ENCODE measurements at places on chromosomes 3 and 15. TPM values are rescaled to one million over a fixed set of nuclear protein-coding genes. Genes with fewer than 3 reads are reported as not detected.

The ARNT2 gene
- polyA plus RNA-seq, result 1.5 TPM

The RBP2 gene
- polyA plus RNA-seq, result 0.52 TPM

The DLL4 gene
- 7.2 TPM for polyA plus RNA-seq

The ARHGAP11A gene
- 4.2 TPM for polyA plus RNA-seq

The DNAH12 gene
- 0.03 TPM for polyA plus RNA-seq

The SH3GL3 gene
- 0.13 TPM for polyA plus RNA-seq

The CACNA1D gene
- polyA plus RNA-seq, result 0.18 TPM

The STXBP5L gene
- polyA plus RNA-seq, result not detected

The DPPA4 gene
- polyA plus RNA-seq, result not detected

The PTPN9 gene
- polyA plus RNA-seq, result 5.9 TPM

The PXYLP1 gene
- 5.1 TPM for polyA plus RNA-seq

The IFT80 gene
- polyA plus RNA-seq, result 13.8 TPM

The LIPH gene
- polyA plus RNA-seq, result 1.7 TPM

The AGBL1 gene
- not detected for polyA plus RNA-seq

The STARD9 gene
- polyA plus RNA-seq, result 15.0 TPM

The ECE2 gene
- not detected for polyA plus RNA-seq

The RLBP1 gene
- polyA plus RNA-seq, result not detected

The CYP11A1 gene
- 0.86 TPM for polyA plus RNA-seq

The P2RY14 gene
- 2.9 TPM for polyA plus RNA-seq

The HRG gene
- not detected for polyA plus RNA-seq

The CPB1 gene
- polyA plus RNA-seq, result 53.0 TPM

The OXTR gene
- 0.09 TPM for polyA plus RNA-seq

The RASGRP1 gene
- polyA plus RNA-seq, result 0.34 TPM

Data from adipose tissue (tissue), 3 donors.